IMR-90 (cell line): ENCODE measurements at places on chromosomes 5 and 9. TPM values are rescaled to one million over a fixed set of nuclear protein-coding genes. Genes with fewer than 3 reads are reported as not detected.

GRCh38 chr5:32420506-32420905 is 24.0 kb downstream of the ZFR start:
- DNase-seq, result peak; percentile 59

- no peak for DNase-seq
These were observed 37.9 kb downstream of the CYFIP2 start for GRCh38 chr5:157303667-157304327.

GRCh38 chr9:17230646-17231045 is 95.8 kb downstream of the CNTLN start:
- no peak for DNase-seq

- no peak for DNase-seq
These were observed 501.3 kb upstream of the FTMT start for GRCh38 chr5:121350181-121350930.

- no peak for DNase-seq
These were observed 9.1 kb downstream of the BRD3OS start for GRCh38 chr9:134034215-134035040.

DNA sequence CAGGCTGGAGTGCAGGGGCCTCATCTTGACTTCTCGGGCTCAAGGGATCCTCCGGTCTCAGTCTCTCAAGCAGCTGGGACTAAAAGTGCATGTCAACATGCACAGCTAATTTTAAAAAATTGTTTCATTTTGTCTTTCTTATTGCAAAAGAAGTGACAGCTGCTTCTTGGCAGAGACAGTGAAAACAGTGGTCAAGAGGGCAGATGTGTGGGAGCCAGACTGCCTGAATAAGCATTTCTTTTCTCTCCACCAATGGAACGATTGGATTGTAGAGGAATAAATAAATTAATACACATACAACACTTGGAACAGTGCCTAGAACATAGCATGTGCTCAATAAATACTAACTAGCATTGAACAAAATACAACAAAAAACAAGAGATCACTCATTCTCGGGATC is 27.4 kb upstream of the KIF4B start:
- no peak for DNase-seq

DNA sequence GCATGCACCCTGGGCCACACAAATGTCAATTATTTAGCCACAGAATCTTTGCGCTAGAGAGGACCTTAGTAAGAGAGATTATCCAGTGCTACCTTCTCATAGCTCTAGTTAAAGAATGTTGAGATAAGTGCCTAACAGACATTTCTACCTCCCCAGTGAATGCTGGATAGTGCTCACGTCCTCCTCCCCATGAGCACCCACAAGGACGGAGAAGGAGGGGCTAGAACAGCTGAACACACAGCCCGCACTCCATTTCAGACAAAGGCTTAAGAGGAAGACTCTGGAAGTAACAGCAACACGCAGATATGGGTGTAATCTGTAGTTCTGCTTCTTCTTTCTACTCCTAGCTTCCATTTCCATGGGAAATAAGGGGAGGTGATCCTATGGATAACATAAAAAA is 120.5 kb downstream of the FEM1C start:
- no peak for DNase-seq

- peak; percentile 88 for DNase-seq
These were observed 383.9 kb downstream of the MAT2B start for GRCh38 chr5:163889369-163889768.

PCDHGA3 gene
- 1.6 and 1.8 TPM in 2 replicates for polyA plus RNA-seq

IFNA21 gene
- polyA plus RNA-seq, result not detected in 2 replicates

SPRY4 gene
- polyA plus RNA-seq, result 21.0 and 22.1 TPM in 2 replicates

INSL4 gene
- polyA plus RNA-seq, result 0.03 TPM in 1 of 2 replicates, not detected in the other

NMUR2 gene
- not detected in 2 replicates for polyA plus RNA-seq

PHAX gene
- 25.7 and 32.5 TPM in 2 replicates for polyA plus RNA-seq
